D721Med (cell line): ENCODE measurements at places on chromosomes 2 and 18.
A peak's percentile ranks its signal among the peaks of the same experiment; 100 is the strongest.

DNA sequence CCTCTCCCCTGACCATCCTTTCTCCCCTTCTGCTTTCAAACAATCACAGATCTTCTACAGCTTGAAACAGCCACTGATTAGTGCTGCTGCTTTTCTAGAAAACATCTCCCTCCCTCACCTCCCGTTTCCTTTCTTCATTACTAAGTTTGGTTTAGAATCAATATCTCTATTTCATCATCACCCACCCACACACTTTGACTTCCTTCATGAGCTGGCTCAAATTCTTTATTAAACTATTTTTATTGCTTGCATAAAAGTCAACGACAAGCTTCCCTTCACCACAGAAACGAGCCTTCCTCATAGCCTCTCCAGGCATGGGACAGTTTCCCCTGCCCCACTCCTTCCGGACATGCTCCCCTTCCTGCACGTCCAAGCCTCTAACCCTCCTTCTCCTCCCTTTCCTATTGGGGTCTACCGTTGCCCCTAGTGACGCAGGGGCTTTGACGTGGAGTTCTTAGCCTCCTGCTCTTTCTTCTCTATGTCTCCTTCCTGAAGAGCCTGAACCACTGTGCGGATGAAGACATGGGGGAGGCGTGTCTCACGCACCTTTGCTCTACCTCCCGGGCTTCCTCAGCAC, 172.0 kb downstream of the AFF3 start:
- DNase-seq: no peak

- no peak for DNase-seq
Measured at GRCh38 chr18:54662986-54663385, 71.9 kb downstream of the DYNAP start.

DNA sequence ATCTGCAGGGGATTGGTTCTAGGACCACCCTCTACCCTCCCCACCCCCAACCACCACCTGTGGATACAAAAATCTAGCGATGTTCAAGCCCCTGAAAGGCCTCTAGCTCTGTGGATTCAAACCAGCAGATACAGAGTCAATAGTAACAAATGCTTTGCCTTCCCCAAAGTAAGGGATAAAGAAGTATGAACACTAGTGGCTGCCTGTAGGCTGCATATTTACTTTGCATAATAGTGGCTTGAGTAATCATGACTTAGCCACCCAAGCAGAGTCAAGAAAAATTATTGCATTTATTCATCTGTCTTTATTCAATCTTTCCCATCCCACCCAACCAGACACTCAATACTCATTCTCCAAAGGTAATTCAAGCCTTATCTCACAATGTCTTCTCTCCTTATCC, 43.8 kb downstream of the SOCS6 start:
- DNase-seq: no peak

DNA sequence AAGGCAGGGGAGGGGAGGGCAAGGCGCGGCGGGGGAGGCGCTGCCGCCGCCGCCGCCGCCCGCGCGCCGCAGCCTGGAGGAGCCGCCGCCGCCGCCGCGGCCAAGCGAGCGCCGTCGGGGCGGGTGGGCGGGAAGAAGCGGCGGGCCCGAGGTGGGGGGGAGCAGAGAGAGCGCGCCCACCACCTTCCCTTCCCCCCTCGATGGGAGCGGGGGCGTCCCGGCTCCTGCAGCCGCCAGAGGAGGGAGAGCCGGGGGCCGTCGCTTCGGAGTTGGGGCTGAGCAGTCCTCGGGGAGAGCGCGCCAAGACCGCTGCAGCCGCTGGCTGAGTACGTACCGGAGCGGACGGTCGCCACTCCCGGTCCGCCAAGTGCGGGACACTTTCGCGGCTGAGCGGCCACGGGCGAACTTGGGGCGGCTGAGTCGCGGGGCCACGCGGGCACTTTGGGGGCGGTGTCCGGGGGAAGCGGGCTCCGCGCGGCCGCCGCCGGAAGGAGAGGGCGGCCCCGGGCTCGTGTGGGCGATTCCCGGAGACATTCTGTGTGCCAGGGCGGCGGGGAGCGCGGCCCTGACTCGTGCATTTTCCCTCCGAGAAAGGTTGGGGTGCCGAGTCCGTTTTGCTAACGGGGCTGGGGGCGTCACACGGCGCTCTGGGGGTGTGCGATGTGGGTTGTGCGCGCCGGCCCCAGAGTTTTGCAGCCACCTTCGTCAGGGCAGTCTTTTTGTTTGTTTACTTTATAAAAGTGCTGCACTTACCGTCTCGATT, at the start of gene NAB1:
NAB1 (plus strand) TSS at position 49 of the 763 bp plus-strand sequence. CDS start 10,094 bp downstream, outside the sequence.
- DNase-seq: peak; percentile 28

GRCh38 chr18:40534723-40535122, 1420.3 kb upstream of the PIK3C3 start:
- no peak for DNase-seq

DNA sequence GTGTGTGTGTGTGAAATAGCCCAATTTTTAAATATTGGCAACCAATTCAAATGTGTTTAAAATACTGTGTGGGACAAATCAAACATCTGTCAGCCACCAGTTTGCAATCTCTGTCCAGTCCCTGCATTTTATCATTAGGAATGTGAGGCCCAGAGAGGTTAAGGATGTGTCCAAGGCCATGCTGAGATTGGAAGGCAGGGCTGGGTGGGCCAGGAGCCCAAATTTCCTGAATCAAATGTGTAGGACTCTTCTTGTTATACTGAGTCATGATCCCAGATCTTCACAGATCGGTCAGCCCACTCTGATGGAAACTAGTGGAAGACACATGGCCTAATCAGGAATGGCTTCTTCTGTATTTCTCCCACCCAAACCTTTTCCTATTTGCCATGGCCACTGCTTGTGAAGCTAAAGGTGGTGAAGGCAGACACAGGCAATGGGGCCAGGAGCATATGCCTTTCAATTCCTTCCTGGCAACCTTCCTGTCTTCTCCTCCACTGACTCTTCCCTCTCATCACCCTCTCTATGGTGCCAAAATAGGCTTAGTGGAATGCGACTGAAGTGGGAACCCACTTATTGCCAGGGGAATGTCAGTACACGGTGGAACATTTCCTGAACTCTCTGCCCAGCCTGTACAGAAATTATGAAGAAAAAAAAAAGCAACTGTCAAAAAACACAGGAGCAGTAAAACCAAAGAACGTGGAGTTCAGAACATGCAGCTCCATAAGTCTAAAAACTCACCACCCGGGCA, 35.5 kb downstream of the ZEB2 start:
- DNase-seq: no peak

DNA sequence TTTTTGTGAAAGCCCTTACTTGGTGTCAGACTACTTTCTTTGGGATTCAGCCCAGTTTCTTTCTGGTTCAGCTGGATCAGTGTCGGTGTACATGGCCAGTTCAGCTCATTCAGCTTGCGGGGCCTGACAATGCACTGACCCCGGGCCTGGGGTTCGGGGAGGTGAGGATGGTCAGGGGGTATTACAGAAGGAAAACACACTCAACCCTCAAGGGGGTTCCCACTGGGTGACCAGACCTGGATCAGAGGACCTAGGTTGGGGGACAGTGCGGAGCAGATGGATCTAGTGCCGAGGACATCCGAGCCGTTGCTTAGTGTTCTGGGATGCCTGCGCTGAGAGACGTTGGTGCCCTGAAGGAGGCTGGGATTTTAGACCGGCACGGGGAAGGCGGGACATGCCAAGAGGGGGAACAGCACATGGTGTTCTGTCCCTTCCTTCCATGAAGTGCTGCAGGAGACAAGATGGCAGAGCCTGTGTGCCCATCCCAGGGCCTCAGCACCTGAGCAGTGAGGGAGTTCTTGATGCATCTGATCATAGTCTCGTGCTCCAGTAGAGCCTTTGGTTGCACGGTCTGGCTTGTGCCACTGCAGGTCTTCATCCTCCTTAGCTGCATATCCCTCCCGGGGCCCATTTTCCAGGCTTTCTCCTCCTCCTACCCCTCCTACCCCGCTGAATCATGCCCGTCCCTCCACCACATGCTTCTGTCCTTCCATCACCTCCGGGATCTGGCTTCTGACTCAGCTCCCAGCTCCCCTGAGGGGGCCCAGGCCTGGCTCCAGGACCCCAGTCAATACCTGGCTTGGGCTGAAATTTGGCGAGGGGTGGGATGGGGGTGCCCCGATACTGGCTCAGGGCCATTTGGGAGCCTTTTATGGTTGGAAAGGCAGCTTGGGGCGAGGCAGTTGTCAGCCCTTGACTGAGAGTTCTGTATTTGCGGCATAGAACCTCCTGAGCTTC, 18.0 kb downstream of the SPEG start:
- DNase-seq: no peak

DNA sequence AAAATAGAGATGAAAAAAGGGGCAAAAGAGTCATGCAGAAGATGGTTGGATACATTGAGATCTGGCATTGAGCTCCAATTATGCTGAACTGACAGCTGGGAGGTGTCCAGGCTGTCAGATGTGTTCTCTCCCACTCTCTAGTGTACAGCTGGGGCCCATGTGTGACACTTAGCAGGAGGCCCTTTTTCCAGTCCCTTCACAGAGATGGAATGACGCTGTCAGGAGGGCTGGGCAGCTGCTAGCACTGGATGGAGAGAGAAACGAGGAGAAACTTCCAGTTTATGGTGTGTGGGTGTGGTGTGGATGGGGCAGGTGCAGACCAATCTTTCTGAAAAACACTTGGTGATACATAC, 437.7 kb upstream of the HS6ST1 start:
- no peak for DNase-seq

DNA sequence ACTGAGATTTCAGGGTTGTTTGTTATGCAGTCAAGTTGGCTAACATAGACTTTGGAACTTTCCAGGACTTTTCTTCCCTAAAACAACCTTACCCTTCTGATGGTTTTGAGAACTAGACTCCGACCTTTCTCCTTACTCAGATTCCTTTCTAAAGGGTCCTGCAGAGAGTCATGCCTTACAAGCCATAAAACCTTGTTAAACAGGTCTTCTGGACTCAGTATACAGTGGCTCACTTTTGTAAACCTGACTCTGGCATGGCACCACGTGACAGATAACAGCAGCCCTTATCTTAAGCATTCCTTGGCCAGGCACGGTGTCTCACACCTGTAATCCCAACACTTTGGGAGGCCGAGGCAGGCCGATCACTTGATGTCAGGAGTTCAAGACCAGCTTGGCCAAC, 253.2 kb upstream of the RAB6C start:
- DNase-seq: no peak

DNA sequence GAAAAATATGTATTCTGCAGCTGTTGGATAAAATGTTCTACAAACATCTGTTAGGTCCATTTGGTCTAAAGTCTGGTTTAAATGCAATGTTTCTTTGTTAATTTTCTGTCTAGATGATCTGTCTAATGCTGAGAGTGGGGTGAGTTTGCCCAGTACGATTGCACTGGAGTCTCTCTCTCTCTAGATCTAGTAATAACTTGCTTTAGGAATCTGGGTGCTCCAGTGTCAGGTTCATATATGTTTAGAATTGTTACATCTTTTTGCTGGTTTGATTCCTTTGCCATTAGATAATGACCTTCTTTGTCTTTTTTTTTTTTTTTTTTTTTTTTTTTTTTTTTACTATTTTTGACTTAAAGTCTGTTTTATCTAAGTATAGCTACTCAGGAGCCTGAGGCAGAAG, 10.4 kb downstream of the GCC2 start:
- no peak for DNase-seq

- DNase-seq: no peak
Measured at GRCh38 chr2:120722246-120722567, 13.5 kb upstream of the GLI2 start.

- no peak for DNase-seq
Measured at GRCh38 chr18:50097702-50098101, 97.2 kb downstream of the MYO5B start.

GRCh38 chr2:122643725-122644329, 888.4 kb downstream of the TSN start:
- no peak for DNase-seq

GRCh38 chr2:7900593-7900992, 781.3 kb upstream of the ID2 start:
- DNase-seq: no peak

DNA sequence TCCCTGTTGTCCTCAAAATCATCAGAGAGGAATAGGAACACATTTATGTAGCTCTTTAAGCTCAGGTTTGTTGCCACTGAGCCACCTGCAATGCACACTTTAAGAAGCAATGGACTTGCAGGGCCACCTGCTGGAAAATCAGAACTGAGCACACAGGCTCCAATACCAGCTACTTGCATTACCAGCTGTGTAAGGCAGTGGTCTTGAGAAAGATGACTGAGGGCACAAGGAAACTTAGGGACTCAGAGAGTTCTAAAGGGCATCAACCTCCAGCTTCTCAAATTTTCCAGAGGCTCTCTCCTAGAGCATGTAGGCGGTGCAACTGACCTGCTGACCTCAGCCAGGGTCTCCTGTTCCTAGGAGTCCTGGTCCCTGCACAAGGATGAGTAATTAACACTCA, 2.5 kb upstream of the CNDP2 start:
- DNase-seq: no peak
